Stimulated activated CD8-positive, alpha-beta memory T cell treated with anti-CD3 and anti-CD28 coated beads, Interleukin-4, amount 100 ng/mL, for 48 hours (primary cell): ENCODE measurements at places on chromosomes 3 and 15.

DNA sequence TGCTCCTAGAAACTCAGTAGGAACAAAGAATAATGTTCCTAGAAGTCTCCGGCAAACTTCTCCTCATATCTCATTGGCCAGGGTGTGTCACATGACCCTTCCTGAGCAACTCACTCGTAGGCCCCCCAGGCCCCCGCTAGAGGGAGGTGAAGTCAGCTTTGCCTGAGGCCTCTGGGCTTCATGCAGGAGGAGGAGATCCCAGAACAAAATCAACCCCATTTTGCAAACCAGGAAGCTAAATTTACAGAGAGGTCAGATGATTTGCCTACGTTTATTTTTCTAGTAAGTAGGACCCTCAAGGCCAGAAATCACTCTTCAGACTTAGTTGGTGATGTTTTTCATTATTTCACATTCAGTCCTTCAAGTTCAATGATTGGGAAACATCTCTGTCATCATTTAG lies 99.1 kb downstream of the SSR3 start:
- no peak for DNase-seq

- DNase-seq, result no peak
These were observed 37.3 kb upstream of the CMTM8 start for GRCh38 chr3:32200992-32201758.

DNA sequence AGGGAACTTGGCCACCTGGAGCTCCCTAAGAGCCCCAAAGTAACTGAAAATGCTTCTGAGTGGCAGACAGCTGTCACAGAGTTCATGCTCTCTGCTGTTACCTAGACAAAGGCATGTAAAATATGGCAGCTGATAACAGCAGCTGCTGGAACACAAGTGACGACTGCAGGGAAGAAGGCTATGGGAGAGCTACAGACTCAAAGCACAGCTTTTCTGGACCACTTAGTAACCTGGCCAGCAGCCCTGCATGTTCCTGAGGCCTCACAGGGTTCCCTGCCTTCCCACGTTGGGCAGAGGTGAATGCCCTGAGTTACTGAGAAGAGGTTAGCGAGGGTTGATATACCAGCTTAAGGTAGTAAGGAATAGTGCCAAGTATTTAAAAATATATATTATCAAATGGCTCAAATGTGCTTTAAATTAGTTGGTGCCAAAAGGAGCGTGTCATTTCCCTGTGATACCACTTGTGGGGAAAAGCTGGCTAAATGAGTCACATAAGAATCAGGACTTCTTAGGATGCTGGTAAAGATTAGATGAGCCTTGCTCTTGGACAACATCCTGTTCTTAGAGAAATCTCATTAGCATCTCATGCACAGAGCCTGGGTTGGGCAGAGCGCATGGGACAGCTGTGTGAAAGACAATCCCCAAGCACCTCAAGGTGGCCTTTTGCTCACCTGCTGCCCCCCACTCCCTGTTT lies 76.4 kb upstream of the SCN5A start:
- DNase-seq, result no peak

- no peak for DNase-seq
These were observed 12.4 kb downstream of the GNB4 start for GRCh38 chr3:179438841-179439240.

GRCh38 chr3:50550079-50550736 lies 17.3 kb downstream of the C3orf18 start:
- peak; percentile 88 for DNase-seq
